Inflammatory macrophage (primary cell): ENCODE measurements at places on chromosomes 6 and 20.

- DNase-seq = no peak
These were observed 20.1 kb upstream of the UTRN start for GRCh38 chr6:144265061-144265357.

GRCh38 chr20:60115451-60115850 lies 157.2 kb downstream of the CDH26 start:
- DNase-seq = peak; percentile 61

DNA sequence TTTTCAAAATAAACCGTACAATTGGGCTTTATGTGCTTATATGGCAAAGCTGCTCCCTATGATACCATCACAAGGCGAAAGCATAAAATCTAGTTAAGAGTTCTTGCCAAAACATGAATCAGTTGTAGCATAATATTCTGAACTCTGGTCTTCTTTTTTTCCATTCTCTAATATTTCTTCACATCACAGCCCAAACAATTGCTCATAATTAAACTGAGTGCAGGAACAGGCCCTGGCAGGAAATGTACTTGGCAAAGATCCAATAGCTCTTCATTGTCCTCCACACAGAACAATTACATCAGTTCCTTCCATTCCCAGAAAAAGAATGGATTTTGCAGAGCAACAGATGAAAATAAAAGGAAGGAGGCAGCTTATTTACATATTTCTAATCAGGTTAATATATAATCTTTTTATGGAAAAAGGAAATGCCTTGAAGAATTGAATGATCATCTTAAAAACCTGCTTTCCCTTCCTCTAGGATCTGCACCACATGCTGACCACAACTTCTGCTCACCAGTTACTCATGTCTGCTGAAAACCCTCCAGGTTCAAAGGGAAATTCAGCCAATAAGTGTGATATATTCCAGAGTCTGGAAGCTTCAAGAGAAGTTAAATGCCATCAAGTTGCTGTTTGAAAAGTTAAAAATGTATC lies 123.3 kb upstream of the COL21A1 start:
- DNase-seq = peak; percentile 85

GRCh38 chr6:143099647-143100046 lies 39.0 kb downstream of the AIG1 start:
- DNase-seq = no peak

- DNase-seq = no peak
These were observed 26.9 kb downstream of the TFAP2B start for GRCh38 chr6:50845499-50846143.

- DNase-seq = no peak
These were observed 59.7 kb downstream of the PKHD1 start for GRCh38 chr6:52027699-52028098.

DNA sequence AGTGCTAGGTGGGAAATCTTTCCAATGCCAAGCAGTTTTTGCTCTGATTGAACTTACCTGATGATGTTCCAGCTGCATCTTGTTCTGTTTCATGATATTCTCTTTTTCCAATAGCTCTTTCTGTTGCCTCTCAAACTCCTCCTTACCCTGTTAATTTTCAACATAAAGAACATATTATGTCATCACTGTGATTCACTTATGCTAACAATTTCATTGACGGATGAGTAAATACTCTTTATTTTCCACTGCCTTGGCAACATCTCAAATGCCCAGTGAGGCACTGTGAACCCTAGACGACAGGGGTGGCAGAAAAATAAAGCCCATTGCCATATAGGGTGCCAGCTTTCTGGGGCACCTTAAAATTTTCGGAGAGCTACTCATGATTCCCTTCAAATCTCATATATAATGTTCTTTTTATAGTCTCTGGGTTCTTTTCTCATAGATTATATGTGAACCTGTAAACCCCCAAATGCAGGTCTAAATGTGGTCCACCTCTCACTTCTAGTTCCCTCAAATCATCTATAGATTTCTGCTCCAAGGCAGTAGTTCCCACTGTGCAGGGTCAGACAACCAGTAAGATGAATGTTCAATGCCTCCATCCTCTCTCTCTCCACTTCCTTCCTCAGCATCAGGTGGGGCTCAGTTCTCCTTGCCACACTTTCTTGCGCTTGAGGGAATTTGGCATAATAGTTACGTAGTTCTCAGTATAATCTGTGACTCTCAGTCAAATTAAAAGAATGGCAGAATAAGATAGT lies 44.1 kb downstream of the NEDD9 start:
- DNase-seq = no peak

GRCh38 chr20:57525328-57526086 lies 567 bp upstream of the CTCFL start:
- DNase-seq = no peak

DNA sequence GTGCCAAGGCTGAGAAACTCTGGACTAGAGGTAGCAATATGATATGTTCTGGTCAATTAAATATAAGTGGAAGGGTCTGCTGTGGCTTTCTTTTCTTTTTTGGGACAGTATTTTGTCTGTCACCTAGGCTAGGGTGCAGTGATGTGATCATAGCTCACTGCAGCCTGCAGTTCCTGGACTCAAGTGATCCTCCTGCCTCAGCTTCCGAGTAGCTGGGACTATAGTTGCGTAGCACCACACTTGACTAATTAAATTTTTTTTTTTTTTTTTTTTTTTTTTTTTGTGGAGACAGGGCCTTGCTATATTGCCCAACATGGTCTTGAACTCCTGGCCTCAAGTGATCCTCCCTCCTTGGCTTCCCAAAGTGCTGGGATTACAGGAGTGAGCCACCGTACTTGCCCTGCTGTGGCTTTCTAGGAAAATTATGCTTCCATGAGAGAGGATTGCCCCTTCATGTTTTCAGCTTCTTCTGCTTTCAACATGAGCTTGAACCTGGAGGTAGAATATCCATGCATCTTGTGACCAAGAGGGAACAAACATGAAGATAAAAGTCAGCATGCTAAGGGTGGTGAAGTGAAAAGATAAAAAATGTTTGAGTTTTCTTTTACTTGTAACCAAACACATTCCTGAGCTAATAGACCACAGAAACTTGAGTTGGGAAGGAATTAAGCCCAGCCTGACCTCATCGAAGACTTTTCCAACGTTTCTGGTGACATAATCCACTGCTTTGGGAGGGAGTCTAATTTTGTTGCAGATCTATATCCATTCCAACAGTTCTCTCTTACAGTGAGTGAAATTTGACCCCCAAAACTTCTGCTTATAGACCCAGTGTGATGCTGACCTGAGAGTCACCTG lies 75.1 kb downstream of the CARMIL1 start:
- DNase-seq = no peak

DNA sequence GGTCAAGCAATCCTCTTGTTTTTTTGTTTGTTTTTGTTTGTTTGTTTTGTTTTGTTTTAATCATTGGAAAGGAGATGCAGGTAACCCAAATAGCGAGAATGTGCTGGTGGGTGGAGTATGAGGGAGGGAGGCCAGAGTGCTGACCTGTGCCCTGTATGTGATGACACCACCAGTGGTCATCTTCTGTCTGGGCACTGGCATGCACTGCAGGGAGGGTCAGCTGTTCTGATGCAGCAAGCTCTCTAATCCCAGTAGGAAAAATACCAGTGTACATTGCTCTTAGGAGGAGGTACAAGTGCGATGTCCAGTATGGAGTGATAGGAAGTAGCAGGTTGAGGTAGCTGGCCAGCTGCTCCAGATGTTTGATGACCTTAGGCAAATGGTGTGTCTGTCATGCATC lies 2.9 kb upstream of the CST1 start:
- DNase-seq = no peak

DNA sequence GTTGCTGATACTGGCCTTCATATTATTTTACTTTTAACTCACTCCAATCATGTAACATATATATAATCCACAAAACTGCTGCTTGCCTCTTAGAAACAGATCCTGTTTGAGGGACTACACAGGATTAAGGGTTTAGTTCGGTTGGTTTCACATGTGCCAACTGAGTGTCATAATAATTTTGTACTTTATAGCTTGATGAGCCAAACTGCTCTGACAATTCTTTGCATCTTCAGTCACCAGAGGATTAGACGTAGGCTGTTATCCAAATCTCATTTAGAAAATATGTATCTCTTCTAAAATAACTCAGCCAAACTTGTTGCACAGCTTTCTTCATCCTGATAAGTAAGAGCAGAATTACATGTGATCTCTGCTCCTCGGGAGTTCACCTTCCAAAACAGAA lies 643.6 kb upstream of the PTCHD4 start:
- no peak for DNase-seq

- DNase-seq = no peak
These were observed 157.8 kb upstream of the PREP start for GRCh38 chr6:105560611-105561066.

GRCh38 chr6:7086488-7086887 lies 21.3 kb upstream of the RREB1 start:
- DNase-seq = peak; percentile 78
